ENCODE measurements at places on chromosomes 16 and 17.

DNA sequence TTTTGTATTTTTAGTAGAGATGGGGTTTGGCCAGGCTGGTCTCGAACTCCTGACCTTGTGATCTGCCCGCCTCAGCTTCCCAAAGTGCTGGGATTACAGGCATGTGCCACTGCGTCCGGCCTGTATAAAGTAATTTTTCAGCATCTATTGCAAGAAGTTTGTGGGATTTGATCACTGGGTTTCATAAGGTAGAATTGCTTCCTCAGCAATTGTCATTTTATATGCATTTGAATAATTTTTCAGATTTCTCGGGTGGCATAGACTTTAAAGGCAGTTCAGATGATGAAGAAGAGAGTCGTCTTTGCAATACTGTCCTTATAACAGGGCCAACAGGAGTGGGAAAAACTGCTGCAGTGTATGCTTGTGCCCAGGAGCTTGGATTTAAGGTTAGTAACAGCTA lies 37.0 kb downstream of the TEFM start:
- no peak for DNase-seq

GRCh38 chr16:10318798-10319500 lies 66.9 kb upstream of the ATF7IP2 start:
- no peak for DNase-seq

GRCh38 chr16:12543700-12544476 lies 259.8 kb downstream of the CPPED1 start:
- DNase-seq, result no peak

DNA sequence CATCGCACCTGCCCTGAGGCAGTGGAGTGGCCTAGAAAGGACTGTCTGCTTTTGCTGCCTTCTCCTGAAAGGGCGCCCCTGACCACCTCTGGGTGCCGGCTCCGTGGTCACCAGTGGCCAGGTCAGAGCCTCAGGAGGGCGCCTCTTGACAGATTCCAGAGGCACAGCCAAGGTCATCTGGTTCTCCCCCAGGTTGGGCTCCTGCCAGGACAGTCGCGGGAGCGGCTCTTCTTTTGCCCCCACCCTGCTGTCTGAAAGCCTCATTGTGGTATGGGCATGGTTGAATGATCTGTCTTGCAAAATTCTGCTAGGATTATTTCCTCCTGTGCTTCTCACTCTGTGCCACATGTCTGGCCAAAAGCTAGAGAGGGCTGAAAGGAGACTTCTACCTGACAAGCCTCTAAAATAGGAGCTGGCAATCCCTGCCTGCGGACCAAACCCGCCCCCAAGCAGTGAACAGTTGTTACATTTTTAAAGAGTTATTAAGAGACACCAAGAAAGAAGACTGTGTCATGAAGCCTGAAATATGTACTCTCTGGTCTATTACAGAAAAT lies 82.8 kb downstream of the SNX29 start:
- no peak for DNase-seq

GRCh38 chr17:43721537-43722268 lies 36.9 kb downstream of the SOST start:
- no peak for DNase-seq

- DNase-seq, result no peak
Observed at GRCh38 chr17:76953066-76953465, 84.9 kb downstream of the MGAT5B start.

- DNase-seq, result no peak
Observed at GRCh38 chr17:69574257-69575197, 160.0 kb downstream of the MAP2K6 start.

- no peak for DNase-seq
Observed at GRCh38 chr17:70127221-70127873, 42.0 kb upstream of the KCNJ2 start.

DNA sequence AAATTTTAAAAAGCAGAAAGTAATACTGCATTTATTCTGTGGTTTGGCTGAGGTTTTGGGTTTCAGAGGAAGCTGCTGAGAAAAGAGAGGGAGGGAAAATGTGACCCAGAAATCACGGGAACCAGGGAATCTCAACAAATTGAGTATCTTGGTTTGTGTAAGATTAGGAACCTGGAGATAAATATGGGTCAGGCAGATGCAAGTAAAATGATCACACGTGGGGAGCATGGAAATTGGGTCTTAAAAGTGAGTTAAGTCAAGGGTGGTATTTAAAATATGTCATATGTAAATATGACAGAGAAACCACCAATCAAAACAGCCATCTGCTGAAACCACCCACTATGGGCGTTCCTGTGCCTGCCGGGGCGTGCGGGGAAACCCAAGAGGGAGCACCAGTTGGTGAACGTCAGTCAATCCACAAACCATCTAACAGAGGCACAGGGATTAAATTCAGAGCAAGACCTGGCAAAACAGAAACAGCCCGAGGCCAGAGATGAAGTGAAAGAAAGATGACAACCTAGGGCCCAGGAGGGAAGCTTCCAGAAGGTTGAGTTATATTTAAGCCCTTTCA lies 33.4 kb downstream of the CDH13 start:
- DNase-seq, result no peak

DNA sequence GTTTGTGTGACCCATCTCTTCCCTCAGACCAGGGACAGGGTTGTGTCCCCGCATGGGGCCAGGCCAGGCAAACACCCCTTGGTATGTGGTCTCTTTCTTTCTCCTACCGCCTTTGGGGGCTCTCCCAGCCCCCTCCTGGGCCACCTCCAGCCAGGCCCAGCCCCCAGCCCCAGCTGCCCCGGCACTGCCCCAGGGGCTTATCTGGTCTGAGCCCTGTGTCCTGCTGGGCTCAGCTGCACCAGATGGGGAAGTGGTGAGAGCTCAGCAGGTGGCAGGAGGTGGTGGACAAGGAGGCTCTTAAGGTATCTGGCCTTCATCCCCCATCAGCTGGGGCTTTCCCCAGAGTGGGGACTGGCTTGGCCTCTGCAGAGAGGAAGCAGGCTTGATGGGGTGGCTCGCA lies 8.7 kb downstream of the ADAM11 start:
- no peak for DNase-seq

- DNase-seq, result no peak
Observed at GRCh38 chr16:25006504-25007056, 8.6 kb downstream of the ARHGAP17 start.

DNA sequence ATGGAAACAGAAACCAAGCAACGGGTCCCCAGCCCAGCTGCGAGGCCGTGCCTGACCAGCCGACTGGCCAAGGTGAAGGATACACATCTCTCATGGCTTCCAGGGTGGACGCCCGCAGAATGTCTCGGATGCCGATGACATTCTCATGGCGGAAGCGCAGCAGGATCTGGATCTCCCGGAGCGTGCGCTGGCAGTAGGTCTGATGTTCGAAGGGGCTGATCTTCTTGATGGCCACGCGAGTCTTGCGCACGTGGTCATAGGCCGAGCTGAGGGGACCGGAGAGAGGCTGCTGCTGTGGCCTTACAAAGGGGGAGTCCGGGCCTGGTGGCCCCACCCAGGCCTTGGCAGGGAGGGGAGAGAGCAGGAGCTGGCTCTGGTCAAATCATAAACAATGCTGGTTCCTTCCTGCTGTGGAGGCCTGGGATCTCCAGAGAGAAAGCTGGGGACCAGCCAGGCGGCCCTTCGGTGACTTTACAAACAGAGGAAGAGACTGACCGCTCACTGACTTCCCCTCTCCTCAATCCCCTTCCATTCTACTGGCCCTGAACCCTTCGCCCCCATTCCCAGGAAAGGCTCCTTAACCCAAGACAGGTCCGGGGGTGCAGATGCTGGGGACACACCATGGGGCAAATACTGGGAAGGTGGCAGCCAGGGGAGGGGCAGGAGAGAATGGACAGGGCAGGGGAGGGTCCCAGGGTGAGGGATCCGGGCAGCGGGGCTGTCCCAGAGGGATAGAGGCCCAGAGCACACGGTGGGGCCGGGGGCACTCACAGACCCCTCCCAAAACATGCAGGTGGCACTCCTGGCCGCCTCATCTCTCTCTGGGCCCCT lies 1.1 kb downstream of the MAPK3 start:
- no peak for DNase-seq

GRCh38 chr17:8091033-8091687 lies 3.6 kb upstream of the ALOX12B start:
- DNase-seq, result no peak

DNA sequence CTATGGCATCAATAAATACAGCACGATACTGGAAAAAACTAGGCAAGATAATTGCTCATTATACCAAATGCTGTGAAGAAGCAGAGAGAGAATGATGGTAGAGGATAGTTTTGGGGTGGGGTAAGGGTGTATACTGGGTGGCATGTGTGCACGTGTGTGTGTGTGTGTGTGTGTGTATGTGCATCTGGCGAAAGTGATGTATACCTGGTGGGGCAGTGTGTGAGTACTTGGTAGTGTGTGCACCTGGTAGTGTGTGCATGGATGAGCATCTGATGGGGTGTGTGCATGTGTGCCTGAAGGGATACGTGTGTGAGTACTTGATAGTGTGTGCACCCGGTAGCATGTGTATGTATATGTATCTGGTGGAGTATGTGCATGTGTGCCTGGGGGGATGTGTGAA lies 347.3 kb downstream of the CPPED1 start:
- DNase-seq, result no peak

DNA sequence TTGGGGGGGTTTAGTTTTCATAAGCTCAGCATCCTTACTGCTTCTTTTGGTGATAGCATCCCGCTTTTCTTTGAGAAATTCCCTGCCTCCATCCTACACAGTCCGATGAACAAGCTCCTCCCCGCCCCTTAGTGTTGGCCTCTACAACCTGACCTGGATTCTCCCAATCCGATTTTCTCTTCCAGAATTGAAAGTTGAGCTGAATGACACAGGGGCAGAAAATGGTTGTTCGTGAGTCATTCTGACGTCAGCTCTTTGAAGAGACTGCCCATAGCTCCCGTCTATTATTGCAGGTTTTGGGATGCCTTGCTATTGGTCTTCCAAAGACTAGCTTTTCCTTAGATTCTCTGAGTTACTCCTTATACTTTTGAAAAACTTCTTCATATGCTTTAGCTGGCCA lies 279.7 kb downstream of the SLC39A11 start:
- no peak for DNase-seq

DNA sequence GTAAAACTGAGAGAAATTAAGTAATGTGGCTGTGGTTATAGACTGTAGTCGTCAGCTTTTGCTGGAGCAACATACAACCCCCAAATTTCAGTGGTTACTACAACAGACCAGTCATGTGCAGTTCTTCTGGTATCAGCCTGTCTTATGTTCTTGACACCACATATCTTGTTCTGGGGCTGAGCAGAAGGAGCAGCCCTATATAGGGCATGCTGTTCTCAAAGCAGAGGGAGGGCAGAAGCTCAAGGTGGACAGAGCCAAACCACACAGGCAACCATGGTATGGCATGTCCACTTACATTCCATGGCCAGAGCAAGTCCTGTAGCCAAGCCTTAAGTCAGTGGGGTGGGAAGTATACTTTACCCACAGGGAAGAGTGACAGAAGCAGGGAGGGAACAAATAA lies 7.7 kb downstream of the PRKAR1A start:
- DNase-seq, result no peak

DNA sequence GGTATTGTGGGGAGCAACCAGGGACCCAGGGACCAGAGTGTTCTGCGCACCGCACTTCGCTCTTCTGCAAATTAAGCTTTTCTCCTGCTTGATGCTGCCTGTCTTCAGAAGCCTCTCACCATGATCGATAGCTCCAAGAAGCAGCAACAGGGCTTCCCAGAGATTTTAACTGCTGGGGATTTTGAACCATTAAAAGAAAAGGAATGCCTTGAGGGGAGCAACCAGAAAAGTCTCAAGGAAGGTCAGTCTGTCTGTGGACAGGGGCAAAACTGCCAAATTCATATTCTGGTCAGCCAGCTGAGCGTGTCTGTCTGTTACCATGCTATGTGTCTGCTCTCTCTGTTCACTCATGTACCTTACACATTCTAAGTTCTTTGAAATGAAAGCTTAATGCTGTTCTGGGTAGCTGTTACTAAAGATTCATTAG lies 115.7 kb downstream of the MRTFB start:
- DNase-seq, result no peak

DNA sequence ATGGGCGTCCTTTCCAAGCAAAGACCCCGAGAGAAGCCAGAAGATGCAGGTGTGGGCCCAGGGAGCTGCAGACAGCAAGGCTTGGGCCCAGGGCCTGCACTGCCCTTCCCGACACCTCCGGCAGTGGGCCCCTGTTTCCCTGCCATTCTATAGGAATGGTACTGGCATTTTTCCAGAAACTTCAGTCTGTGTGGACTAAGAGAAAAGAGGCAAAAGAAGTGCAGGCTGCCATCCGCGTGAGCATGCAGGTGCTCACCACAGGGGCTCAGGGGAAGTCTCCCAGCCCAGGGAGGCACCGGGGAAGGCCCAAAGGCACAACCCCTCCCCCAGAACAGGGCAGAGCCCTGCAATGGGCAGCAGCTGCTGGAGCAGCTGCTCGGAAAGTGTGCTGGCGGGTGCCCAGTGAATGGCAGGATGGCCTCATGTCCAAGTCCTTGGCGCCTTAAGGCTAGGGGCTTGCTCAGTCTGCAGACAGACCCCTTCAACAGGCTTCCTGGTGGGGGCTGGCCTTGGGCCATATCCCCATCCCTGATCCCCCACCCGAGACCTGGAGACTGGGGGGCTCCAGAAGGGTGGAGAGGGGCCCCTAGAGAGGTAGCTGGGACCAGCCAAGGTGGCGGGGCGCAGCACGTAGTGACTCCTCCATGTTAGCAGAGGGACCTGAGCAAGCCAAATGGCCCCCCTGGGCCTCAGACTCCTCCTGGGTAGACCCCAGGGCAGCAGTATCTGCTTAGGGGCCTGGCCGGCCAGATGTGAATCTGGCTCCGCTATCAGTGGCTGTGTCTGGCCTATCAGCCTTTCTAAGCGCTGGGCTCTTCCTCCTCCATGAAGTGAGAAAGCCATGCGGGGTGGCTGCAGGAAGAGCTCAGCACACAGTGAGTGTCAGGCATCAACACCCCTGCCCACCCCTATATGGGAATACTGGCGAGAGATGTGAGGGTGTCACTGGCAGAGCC lies 6.7 kb upstream of the TPPP3 start:
- DNase-seq, result no peak

DNA sequence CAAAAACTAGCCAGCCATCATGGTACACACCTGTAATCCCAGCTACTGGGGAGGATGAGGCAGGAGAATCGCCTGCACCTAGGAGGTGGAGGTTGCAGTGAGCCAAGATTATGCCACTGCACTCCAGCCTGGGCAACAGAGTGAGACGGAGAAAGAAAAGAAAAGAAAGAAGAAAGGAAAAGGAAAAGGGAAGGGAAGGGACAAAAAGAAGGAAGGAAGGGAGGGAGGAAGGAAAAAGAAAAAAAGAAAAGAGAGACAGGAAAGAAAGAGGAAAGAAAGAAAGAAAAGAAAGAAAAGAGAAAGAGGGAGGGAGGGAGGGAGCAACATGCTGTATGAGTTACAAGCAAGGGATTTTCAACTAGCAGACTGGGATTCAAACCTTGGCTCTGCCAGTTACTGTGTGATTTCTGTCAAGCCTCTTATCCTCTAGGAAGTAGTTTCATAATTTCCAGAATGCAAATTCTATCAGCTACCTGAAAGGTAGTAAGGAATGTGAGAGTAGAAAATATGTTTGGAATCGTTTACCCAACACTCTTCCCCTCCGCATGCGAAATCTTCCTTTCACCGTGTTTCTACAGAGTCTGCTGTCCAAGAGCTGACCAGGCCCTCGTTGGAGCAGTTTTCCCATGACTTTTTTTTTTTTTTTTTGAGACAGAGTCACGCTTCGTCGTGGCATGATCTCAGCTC lies 43.4 kb downstream of the VPS53 start:
- no peak for DNase-seq

GRCh38 chr17:35022536-35023063 lies 40.9 kb downstream of the RFFL start:
- DNase-seq, result no peak

GRCh38 chr17:66775881-66776400 lies 59.0 kb upstream of the CACNG5 start:
- no peak for DNase-seq

- DNase-seq, result no peak
Observed at GRCh38 chr17:28328325-28328724, 6.9 kb downstream of the IFT20 start.

All from cortex of kidney (tissue), 1 donor.